CD4-positive, alpha-beta T cell treated with Interleukin-10 for 1 hour (primary cell): ENCODE measurements at places on chromosomes 7 and 10.

DNA sequence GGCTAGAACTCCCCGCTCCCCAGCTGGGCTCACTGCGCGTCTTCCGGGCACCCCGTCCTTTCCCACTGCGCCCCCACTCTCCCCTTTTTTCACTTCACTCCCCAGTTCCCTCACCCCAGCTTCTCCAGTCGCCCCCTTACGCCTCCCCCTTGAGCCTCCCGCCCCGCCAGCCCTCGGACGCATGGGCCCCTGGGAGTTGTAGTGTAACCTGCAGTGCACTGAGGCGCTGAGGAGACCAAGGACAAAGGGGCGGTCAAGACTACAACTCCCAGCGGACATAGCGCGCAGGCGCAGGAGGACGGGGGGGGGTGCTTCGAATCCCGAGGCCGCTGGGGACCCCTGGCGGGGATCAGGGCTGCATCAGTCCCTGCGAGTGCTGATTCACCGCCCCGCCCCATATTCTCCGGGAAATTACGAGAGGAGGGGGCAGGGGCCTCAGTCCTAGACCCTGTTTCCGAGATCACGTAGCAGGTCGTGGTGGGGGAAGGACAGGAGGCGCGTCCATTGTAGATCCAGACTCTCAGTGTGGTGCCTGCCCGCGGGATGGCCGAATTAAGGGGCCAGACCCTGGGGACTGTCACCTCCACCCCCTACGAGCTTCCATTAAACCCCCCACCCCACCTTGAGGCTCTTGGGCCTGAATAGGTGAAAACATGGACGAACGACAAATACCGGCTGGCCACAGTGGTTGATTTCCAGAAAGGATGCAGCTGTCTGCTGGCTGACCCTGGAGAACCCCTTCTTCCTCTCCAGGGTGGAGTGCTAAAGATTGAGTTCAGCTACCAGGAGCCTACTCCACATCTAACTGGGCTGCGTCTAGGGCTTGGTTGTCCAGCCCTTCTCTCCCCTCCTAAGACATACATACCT lies 553 bp upstream of the YWHAG start:
- DNase-seq: peak; percentile 98

GRCh38 chr10:26909753-26910152 lies 49.0 kb upstream of the ABI1 start:
- DNase-seq: no peak

DNA sequence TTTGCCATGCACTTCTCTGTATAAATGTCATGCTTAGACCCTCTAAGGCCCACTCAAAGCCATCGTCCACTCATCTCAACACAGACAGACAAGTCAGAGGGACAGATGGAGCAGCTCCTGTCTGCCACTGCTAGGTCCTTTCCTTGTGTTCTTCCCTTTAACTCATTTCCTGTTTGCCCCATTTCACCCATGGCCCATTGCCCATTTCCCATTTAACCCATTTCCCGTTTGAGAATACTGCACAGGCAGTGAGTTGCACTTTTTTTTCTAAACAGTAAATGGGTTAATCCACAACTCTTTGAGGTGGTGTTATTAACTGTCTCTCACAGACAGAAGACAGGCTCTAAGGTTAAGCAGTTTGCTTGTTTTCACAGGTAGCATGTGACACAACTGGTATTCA lies 179.3 kb downstream of the NPSR1 start:
- no peak for DNase-seq

DNA sequence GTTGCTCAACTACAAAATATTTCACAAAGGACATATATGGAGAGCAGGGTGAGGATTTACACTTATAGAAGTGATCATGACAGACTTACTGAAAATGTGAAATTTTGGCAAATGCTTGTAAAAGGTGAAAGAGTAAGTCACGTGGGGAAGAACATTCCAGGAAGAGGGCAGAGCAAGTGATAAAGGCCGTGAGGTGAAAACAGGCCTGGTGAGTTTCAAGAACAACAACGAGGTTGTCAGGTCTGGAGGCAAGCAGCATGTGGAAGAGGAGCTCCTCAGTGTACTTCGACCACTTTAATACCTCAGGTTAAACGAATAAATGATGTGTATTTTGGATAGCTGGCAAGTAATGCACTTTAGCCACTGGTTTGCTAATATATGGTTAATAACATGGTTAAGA lies 706.7 kb downstream of the PCDH15 start:
- DNase-seq: no peak

- DNase-seq: no peak
These were observed 299.2 kb downstream of the IPMK start for GRCh38 chr10:57968328-57969016.
